CD8-positive, alpha-beta T cell (primary cell): ENCODE measurements at places on chromosomes 16 and 17.

DNA sequence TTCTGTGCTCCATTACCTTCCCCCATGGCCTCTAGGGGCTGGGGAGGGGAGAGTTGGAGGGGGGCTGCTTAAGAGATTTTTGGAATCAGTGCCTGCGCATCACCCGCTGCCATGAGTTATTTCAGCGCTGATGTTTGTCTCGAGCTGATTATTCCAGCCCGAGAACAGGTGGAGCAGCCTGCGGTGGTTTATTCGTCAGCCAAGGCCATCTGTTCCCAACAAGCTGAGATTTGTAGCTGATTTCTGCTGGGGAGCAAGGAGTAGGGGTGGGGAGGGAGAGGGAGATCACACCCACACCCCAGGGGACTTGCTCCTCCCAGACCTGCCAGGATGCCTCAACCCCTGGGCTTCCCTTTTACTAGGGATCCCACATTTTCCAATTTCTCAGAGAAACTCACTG, 23.1 kb downstream of the PIPOX start:
- DNase-seq, result no peak

DNA sequence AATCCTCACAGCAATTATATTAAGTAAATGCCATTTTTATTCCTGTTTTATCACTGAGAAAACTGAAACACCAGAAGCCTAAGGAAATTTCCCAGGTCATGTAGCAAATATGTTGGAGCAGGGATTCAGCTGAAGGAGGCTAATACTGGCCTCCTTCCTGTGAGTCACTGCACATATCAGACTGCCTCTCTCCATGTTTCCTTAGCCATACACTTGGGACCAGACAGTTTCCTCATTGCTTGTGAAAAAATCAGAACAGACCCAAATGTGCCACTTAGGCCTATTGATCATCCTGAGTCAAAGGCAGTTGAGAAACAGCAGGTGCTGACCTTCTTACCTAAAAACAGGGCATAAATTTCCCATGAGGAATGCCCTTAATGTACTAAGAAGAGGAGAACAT, 18.9 kb upstream of the ELAC2 start:
- DNase-seq, result no peak

GRCh38 chr16:73915140-73915539, 381.5 kb upstream of the PSMD7 start:
- DNase-seq, result no peak

GRCh38 chr17:28661635-28662526, at the start of the genes SDF2 and SUPT6H:
Gene SDF2 (minus strand): TSS chr17:28661906. CDS start chr17:28661876, 30 bp downstream.
Gene SUPT6H (plus strand): TSS chr17:28662205. CDS start chr17:28673402, 11,197 bp downstream.
- DNase-seq, result peak; percentile 96

GRCh38 chr16:73697336-73697735, 599.3 kb upstream of the PSMD7 start:
- no peak for DNase-seq

GRCh38 chr17:1126250-1126797, 53.5 kb downstream of the ABR start:
- no peak for DNase-seq

DNA sequence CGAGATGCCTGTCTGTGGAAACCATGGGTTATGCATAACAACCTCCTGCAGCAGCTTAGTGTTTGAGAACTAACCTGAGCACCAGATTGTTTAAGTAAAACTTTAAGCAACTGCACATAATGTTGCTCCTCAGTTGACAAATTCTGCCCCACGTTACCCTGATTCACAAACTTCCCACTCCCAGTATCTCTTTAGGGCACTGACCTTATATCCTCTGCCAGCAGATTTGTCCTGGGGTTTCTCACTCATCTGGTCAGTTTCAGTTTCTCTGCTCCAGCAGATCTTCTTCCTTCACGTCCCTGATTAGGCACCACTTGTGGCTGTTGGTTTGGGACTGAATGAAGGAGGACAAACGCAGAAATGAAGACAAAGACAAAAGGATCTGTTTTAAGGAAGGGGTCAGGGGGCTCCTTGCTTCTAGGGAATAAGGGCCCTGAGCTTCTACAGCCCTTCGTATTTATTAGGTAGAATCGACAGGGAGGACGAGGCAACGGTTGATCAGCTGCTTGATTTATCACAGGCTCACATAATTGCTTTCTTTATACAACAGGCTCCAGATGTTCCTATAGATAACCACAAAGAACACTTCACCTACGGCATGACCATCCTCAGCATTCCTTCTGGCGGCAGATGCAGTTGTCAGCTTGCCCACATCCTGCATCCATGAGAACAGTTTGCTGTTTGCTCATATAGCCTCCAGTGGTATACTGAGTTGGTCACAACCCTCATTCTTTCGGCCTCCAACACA, 13.5 kb upstream of the ZNF689 start:
- no peak for DNase-seq

DNA sequence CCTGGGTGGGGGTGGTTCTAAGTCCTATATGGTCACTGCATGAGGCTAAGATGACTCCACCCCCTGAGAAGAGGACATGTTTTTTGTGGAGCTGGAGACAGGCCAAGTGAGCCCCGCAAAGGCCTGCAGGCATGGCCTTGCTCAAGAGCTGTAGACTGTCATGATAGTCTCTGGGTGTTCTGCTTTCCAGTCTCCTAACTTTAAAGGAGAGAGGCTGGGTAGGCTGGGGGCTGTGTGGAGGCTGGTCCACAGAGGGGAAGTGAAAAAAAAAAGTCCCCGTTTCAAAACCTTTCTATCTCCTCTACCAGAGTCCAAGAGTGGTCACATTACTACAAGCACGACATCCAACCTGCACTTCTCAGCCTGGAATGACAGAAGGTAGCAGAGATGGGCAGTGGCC, 27.1 kb downstream of the CDRT4 start:
- no peak for DNase-seq

GRCh38 chr17:4947411-4948165, 742 bp downstream of the PFN1 start:
- DNase-seq, result peak; percentile 86

- no peak for DNase-seq
These were observed 1.1 kb upstream of the NDUFAB1 start for GRCh38 chr16:23597003-23597756.

- DNase-seq, result no peak
These were observed 168.9 kb upstream of the NOG start for GRCh38 chr17:56424543-56425044.

DNA sequence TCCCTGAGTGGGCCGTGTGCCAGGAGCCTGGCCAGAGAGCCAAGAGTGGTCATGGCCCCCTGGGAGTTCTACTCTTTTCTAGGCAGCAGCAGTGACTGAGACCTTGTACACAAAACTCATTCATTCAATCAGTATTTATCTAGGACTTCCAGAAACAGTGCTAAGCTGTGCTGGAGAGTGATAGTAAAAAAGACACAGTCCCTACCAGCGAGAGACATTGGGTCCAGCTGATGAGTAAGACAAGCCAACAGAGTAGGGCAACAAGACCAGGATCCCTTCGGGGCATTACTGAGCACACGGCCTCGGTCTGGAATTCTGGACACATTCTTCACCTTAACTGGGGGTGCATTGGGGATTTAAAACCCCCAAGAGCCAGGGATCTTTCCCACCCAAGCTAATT, 20.2 kb downstream of the CBX4 start:
- no peak for DNase-seq

GRCh38 chr17:48952904-48953303, 8.3 kb upstream of the SNF8 start:
- DNase-seq, result no peak

DNA sequence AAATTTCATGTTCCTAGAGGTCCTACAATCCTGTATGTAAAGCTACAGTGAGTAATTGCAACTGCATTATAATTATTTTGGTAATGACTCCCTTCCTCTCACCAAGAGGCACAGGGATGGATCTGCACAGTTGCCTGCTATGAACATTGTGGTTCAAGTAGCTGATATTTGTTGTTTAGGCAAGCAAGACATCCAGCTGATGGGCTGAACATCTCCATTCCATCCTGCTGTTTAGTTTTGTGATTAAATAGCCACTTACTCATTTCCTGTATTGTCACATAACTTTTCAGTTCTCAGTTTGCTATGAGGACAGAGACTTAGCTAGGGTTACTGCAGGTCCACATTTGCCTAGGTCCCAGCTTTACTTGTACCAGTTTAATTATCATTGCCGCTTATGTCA, 181.2 kb upstream of the TBX2 start:
- no peak for DNase-seq

GRCh38 chr16:27437946-27438345, 36.0 kb downstream of the IL21R start:
- DNase-seq, result no peak

- DNase-seq, result no peak
These were observed 121.1 kb downstream of the WWOX start for GRCh38 chr16:78220571-78220970.

- peak; percentile 57 for DNase-seq
These were observed 844 bp downstream of the TAOK2 start for GRCh38 chr16:29974291-29975133.

- DNase-seq, result no peak
These were observed 31.1 kb upstream of the ADORA2B start for GRCh38 chr17:15913826-15914225.

DNA sequence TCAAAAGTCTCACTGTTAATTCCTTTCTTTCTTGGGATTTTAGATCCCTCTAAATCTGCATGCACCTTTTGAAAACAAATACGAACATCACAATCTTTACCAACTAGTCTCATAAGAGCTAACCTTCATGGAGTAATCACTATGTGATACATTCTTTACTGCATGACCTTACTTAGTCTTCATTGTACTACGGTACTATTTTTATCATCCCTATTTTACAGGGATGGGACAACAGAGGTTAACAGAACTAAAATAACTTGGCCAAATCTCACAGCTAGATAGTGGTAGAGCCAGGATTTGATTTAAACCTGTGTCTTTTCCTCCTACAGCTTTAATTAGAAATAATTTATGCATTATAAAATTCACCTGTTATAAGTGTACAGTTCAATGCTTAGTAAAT, 32.9 kb upstream of the TAOK1 start:
- no peak for DNase-seq

DNA sequence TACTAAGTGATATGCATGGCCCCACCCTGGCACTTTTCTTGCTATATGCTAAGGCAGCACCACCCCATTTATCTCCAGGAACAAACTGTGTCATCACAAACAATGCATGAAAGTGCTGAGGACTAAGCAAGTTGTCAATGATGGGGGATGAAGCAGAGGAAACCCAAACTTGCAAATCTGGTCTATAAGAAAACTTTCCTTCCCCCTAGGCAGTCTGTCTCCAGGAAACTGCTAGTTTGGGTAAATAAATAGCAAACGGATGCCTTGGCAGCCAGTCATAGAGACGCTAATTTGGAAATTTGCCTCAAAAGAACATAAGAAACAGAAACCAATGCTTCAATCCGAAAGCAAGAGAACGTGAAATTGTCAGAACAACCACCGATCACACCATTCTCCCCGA, 5.6 kb upstream of the HSBP1 start:
- no peak for DNase-seq

DNA sequence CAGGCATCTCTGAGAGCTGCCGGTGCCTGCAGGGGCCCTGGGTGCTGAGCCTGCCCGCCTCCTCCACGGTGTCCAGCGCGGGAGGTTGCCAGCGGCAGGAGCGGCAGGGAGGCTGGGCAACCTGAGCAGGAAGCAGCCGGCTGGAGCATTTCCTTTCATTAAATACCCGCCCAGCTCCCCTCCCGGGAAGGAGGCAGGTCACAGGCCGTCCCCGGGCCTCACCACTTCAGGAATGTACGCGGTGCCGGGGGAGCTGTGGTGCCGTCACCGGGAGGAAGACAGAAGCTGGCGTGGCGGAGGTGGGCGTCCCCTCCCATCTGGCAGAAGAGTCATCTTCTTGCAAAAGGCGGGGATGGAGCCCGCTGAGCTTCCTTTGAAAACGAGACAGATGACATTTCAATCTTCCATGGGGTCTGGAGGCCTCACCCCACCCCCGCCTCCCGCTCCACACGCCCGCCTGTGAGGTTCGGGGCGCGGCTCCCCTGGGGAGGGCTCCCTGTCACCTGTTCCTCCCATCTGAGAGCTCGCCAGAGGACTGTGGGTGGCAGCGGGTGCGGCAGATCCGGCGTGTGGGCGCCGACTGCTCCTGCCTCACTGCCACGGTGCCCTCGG, 16.0 kb downstream of the SOX8 start:
- DNase-seq, result peak; percentile 76

DNA sequence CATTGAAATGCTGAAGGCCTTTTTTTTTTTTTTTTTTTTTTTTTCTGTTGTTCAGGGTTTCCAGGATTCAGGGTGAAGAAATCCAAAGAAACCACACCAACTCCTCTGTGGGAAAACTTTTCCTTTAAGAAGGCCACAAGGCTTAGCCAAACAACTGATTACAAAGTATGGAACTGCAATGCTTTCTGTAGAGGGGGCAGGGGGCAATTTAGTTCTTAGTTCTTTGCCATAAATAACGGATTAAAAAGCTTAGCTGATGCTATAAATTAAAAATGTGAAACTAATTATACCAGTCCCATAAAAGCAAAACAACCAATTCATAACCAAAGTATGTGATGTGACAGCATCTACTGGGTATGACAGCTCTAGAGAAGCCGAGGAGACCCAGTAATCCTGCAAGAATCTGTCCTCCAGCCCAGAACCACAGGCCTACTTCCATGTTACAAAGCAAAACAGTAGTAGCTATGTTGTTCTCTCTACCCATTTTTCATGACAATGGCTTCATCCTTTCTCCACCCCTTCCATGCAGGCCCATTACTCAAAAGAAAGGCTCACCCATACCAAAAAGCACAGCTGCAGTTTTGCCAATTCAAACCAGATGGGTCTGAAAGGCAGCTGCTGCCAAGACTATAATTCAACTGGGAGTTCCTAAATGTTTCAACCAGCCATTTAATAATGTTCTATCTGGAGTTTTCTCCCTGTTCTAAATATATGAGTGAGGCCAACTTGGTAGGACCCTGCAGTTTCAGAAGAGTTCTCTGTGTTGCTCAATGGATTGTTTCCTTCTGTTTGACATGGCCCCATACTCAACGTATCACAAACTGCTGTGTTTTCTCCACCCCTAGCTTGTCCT, 167.1 kb upstream of the ZFHX3 start:
- DNase-seq, result no peak

GRCh38 chr17:72567774-72568173, 447.0 kb downstream of the SOX9 start:
- no peak for DNase-seq

DNA sequence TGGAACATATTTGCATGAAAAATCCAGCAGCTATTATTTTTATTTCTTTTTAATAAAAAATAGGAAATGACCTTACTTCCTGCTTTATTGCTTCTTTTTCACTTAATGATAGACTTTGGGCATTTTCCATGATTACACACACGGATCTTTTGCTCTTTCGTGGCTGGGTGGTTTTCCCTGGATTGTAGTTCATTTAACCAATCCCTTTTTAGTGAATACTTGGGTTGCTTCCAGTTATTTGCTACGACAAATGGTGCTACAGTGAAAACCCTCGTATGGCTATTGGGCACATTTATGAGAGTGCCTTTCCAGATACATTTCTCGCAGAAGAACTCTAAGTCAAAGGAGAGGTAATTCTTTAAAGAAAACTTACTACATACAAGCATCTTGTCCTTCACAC, 38.6 kb downstream of the FOXL1 start:
- DNase-seq, result no peak

- no peak for DNase-seq
These were observed at the start of gene ARHGAP23 for GRCh38 chr17:38428112-38428642. Gene ARHGAP23 (plus strand): TSS chr17:38428464. CDS start chr17:38428486, 22 bp downstream.

GRCh38 chr16:30494709-30495108, 22.2 kb downstream of the ITGAL start:
- no peak for DNase-seq
